ENCODE measurements at places on chromosomes 5 and 9.

DNA sequence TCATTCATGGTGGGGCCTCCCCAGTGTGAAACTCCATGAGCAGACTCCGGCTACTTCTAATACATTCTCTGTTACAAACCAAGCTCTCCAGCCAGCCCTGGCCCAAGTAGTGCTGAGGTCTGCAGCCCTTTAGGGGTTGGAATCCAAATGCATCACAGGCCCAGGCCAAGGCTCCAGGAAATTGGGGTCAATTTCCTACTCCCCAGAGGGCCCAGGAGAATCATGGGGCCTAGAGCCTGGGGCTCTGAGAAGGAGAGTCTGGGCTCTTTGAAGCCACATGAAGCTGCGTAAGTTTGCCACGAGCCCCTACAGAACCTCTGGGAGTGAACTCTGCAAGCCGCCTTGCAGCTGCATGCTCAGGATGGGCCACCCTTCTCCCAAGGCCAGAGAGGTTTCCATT, 206.4 kb downstream of the PAPPA start:
- H3K4me1 ChIP-seq: no peaks in the 10 kb centered on the region
- no peaks in the 10 kb centered on the region for H3K36me3 ChIP-seq
- H3K27me3 ChIP-seq: peaks cover 1% of the 10 kb centered on the region
- H3K27ac ChIP-seq: no peak overlapping the region

GRCh38 chr9:79446523-79447307, 125.0 kb upstream of the TLE4 start:
- DNase-seq: no peak
- H3K4me1 ChIP-seq: no peaks in the 10 kb centered on the region

DNA sequence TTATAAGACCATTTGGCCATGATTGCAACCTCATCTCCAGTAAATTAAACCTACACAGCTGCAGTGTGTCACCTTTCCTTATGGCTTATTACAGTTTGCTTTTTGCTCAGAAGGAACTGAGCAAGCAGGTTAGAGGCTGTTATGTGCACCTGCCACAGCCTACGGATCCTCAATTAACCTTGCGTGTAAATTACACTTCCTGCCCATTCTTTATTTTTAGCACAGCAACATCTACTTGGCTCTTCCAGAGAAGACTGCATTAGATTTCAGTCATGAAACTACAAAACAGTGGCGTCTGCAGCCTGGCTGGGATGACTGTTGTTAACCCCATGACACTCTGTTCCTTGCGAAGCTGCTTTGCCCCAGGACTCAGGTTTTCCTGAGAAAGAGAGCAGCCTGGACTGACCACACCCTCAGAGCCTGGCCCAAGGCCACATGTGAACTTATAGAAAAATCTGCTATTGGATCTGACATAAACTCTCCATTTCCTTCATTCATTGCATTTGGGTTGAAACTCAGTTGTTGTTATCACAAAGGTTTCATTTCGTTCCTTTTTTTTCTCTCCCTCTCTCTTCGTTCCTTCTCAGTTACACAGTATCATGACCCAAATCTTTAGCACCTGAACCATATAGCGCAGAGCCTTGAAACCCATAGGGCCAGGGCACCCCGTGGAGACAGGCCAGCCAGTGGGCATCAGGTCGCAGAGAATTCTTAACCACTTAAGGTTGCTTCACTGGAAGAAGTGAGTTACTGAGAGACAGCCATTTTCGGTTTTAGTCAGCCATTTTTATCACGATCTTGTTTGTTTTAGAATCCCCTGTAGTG, 138.6 kb downstream of the PALM2AKAP2 start:
- H3K36me3 ChIP-seq: peaks cover 11% of the 10 kb centered on the region
- DNase-seq: peak; percentile 88
- no peaks in the 10 kb centered on the region for H3K27me3 ChIP-seq
- peak overlapping the region; percentile 95 for H3K27ac ChIP-seq
- H3K4me1 ChIP-seq: peaks cover 63% of the 10 kb centered on the region

DNA sequence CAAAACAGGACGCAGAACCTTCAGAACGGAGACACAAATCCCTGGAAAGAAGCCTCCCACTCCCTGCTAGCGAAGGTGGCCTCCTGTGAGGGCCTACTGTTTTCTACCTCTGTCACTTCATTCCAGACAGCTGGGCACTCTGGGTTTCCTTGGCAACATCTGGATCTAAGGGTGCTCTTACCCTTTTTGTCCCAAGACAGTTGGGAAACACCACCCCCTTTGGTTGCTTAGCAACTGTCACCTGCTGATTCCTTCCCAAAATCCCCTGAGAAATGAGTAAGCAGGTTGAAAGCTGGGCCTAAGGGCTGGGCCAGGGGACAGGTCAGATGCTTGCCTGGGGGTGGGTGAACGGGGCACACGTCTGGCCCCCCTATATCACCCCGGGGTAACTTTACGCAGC, 29.4 kb downstream of the NANS start:
- no peaks in the 10 kb centered on the region for H3K27me3 ChIP-seq
- DNase-seq: no peak
- H3K36me3 ChIP-seq: peaks cover 38% of the 10 kb centered on the region
- H3K27ac ChIP-seq: peak overlapping the region; percentile 39

DNA sequence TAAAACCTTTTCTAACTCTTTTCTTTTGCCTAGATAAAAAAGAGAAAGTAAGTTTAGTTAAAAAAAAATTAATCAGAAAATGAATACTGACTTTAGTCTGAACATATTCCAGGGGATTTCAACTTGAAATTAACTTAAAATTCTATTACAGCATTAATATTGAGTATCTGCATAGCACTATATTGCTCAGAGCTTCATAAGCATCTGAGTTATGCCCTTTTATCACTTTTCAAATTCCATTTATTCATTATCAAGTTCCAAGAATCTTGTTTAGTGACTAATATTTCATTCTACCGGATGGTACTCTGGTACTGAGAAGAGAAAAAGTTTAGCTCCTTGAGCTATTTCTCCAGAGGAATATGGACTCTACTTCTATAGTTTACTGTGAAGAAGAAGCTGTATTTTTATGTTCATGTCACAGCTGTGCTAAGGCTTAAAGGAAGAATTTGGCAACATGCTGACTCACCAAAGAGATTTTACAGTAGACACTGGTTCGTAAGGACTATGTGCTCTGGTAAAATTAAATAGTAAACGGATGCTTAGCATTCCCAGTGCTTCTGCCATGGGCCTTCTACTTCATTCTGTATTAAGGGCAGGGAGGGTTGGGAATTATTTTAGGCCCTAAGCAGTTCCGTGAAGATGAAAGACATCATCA, 285.2 kb upstream of the SEMA6A start:
- H3K36me3 ChIP-seq: no peaks in the 10 kb centered on the region
- no peak overlapping the region for H3K4me3 ChIP-seq
- H3K27me3 ChIP-seq: peaks cover 5% of the 10 kb centered on the region
- DNase-seq: no peak

GRCh38 chr5:14676320-14676719, 11.8 kb downstream of the OTULIN start:
- H3K4me3 ChIP-seq: peak overlapping the region; percentile 76
- peak overlapping the region; percentile 95 for H3K27ac ChIP-seq
- H3K36me3 ChIP-seq: peaks cover 69% of the 10 kb centered on the region

DNA sequence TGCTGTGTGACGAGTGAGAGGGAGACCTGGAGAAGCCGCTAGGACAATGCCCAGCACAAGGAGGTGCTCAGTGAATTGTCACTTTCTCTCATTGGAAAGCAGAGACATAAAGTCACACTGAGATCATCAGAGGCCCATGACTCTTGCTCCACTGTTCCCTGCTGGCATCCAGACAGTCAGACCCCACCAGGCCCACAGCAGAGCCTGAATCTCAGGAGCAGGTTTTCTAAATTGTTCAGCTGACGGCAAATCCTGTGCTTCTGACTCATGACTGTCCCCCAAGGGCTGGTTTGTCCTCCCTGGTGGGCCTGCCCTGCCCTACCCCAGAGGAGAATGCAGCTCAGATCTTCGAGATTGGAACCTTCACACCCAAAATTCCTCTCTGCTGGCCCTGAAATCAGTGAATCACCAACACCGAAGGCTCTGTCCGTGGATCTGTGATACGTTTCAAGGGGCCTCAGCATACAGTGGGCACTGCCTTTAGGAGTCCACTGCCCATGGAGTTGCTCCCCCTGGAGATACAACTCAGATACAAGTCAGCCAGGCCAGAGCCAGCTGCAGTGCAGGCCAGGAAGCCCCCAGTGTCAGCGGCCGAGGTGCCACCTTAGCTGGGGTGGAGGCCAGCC, 2.7 kb downstream of the PTGES start:
- H3K27ac ChIP-seq: no peak overlapping the region
- no peak for DNase-seq
- peaks cover 25% of the 10 kb centered on the region for H3K27me3 ChIP-seq

GRCh38 chr5:110386782-110387181, 339.7 kb downstream of the TMEM232 start:
- no peaks in the 10 kb centered on the region for H3K4me1 ChIP-seq
- no peak for DNase-seq
- H3K27ac ChIP-seq: no peak overlapping the region
- no peaks in the 10 kb centered on the region for H3K36me3 ChIP-seq
- no peak overlapping the region for H3K4me3 ChIP-seq

DNA sequence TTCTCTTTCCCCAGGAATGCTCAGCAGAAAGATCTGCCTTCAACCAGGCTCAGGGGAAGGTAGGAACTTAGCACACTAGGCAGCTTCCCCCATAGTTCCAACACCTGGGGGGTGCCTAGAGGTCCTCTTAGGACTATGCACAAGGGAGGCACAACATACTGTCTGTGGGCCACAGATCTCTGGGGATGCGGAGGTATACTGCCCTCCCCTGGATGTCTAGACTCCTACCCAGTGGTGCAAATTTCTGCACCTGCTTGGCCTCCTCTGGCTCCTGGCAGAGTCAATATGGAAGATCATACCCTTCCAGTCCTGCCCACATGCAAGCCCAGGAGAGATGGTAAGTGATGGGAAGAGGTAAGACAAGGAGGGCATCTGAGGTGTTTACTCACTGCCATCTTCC, 247.5 kb upstream of the DAPK1 start:
- H3K4me1 ChIP-seq: no peaks in the 10 kb centered on the region
- no peak overlapping the region for H3K4me3 ChIP-seq
- no peak overlapping the region for H3K27ac ChIP-seq
- H3K36me3 ChIP-seq: no peaks in the 10 kb centered on the region
- H3K27me3 ChIP-seq: peaks cover 6% of the 10 kb centered on the region

DNA sequence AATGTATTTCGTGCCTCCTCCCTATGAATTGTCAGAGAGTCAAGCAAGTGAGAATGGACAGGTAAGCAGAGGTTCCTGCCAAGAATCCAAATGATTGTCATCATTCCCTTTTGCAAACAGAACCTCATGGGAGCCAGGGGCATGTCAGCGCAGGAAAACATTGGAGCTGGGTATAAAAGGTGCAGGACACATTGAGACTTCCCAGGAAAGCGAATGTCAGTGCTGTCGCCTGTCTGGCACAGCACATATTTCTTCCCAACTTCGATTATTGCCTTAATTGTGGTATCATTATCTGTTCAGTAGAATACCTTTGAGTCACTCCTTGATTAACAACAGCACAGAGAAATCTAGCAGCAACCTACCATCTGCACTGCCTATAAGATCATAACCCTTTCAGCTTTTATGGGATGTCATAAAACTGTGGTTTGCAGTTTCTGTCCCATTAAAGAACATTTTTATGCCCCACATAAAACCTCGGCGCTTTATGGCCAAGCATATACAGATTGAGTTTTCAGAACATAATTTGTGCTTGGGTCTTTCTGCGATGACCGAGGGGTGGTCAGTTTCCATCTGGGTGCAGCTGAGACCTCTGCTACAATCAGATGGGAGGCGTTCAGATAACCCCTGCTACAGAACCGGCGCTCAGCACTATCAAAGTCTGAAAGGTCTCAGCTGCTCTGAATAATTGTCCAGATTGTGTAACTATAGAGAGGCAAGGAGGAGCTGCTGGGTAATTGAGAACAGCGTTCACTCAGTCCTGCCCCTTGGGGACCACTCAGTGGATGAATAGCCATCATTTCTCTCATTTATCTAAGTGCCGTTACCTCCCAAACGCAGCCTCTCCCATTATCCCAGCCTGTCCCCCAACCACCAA, 30.9 kb upstream of the WWC1 start:
- H3K4me3 ChIP-seq: no peak overlapping the region
- DNase-seq: no peak
- no peaks in the 10 kb centered on the region for H3K36me3 ChIP-seq
- peaks cover 6% of the 10 kb centered on the region for H3K27me3 ChIP-seq
- peaks cover 2% of the 10 kb centered on the region for H3K4me1 ChIP-seq
- H3K27ac ChIP-seq: no peak overlapping the region

GRCh38 chr5:168601972-168602371, 22.8 kb upstream of the PANK3 start:
- H3K4me1 ChIP-seq: no peaks in the 10 kb centered on the region
- DNase-seq: no peak
- H3K4me3 ChIP-seq: no peak overlapping the region
- H3K36me3 ChIP-seq: no peaks in the 10 kb centered on the region
- peaks cover 25% of the 10 kb centered on the region for H3K27me3 ChIP-seq
- H3K27ac ChIP-seq: no peak overlapping the region

GRCh38 chr9:123990427-123990826, 21.1 kb upstream of the LHX2 start:
- no peak overlapping the region for H3K27ac ChIP-seq
- no peak for DNase-seq
- peaks cover 73% of the 10 kb centered on the region for H3K27me3 ChIP-seq
- H3K4me1 ChIP-seq: no peaks in the 10 kb centered on the region
- H3K4me3 ChIP-seq: no peak overlapping the region

DNA sequence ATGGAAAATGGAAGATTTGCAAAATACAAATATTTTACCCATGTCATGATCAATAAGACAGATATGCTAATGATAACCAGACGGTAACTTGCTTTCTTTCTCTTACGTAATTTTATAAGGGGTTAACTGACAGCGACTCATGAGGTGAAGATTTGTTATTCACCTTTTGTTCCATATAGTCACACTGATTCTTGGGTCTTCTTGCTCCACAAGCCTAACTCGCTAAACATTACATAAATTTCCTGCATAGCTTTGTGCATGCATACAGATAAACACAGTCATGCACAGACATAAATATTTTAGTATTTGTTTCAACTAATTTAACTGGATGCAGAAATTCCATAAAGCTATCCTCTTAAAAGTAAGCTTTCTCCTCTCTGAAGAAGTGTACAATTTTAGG, 225.9 kb downstream of the VPS13A start:
- H3K4me3 ChIP-seq: no peak overlapping the region
- H3K27me3 ChIP-seq: no peaks in the 10 kb centered on the region
- no peak overlapping the region for H3K27ac ChIP-seq

- no peaks in the 10 kb centered on the region for H3K36me3 ChIP-seq
- H3K27ac ChIP-seq: no peak overlapping the region
- H3K4me3 ChIP-seq: no peak overlapping the region
These were observed 246.8 kb upstream of the RAI14 start for GRCh38 chr5:34409373-34409772.

DNA sequence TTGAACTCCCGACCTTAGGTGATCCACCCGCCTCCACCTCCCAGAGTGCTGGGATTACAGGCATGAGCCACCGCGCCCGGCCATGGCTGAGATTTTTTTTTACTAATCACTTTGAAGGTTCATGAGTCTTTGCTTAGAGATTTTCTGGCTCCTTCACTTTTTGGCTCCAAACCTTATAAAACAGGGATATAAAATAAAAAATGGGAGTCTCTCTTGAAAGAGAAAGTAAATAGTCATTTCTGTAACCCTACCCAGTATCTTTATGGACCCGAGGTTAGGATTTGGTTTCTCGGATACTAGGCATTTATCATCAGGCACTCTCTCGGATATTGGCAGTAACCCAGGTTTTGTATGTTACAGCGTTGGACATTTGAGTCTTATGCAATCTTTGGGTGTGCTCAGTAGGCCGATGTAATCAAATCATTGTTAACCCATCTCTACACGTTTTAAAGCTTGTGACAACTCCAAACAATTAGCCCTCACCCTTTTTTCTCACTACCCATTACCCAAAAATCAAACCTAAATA, 25.3 kb downstream of the STXBP1 start:
- no peak overlapping the region for H3K27ac ChIP-seq
- no peak for DNase-seq
- no peaks in the 10 kb centered on the region for H3K4me1 ChIP-seq
- H3K27me3 ChIP-seq: no peaks in the 10 kb centered on the region
- H3K36me3 ChIP-seq: no peaks in the 10 kb centered on the region
- no peak overlapping the region for H3K4me3 ChIP-seq
